ENCODE measurements at places on chromosomes 4 and X.
A peak's percentile ranks its signal among the peaks of the same experiment; 100 is the strongest.

GRCh38 chr4:116899561-116899960 lies 185.8 kb downstream of the TRAM1L1 start:
- no peak for DNase-seq

- no peak for DNase-seq
Observed at GRCh38 chrX:50877310-50877709, 33.2 kb upstream of the BMP15 start.

GRCh38 chr4:148034813-148035212 lies 302.9 kb downstream of the ARHGAP10 start:
- DNase-seq = no peak

DNA sequence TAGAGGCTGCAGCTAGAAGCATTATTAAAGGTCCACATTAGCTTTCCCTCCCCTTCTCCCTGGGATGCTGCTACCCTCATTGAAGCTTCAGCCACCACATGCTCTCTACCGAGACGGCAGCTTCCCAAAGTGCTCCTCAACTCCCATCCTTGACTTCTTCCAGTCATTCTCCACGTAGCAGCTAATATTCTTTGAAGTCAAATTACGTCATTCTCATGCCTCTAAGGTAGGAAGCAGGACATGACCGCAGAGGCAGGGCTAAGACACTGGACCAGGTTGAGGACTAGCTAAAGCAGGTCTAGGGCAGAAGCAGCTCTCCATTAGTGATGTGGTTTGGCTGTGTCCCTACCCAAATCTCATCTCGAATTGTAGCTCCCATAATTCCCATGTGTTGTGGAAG lies 128.3 kb downstream of the SHOX start:
- no peak for DNase-seq

DNA sequence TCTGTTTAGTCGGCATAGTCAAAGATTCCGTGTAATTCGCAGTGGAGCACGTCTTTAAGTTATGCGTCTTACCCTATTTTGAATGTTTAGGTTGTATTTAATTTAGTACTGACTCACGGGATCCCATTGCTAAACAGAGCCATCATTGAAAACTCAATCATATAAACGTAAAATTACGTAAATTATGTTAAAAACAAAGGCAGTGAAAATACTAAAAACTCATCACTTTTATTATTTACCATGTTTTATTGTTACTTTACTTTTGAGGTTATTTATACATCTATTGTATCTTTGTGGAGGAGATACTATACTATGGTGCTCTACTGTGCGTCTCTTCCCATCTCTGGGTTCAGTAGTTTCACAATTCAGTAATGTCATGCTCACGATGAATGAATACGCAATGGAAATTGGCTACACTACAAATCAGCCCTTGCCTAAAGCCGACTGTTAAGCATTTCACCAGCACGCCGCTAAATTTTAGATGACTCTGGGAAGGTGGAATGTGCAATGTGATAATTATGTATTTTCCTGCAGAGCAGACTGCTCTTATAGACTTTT lies 944 bp downstream of the FUNDC2 start:
- DNase-seq = no peak

GRCh38 chr4:7366180-7366945 lies 68.4 kb downstream of the PSAPL1 start:
- no peak for DNase-seq

- no peak for DNase-seq
Observed at GRCh38 chr4:70903291-70903603, 1.1 kb downstream of the MOB1B start.

DNA sequence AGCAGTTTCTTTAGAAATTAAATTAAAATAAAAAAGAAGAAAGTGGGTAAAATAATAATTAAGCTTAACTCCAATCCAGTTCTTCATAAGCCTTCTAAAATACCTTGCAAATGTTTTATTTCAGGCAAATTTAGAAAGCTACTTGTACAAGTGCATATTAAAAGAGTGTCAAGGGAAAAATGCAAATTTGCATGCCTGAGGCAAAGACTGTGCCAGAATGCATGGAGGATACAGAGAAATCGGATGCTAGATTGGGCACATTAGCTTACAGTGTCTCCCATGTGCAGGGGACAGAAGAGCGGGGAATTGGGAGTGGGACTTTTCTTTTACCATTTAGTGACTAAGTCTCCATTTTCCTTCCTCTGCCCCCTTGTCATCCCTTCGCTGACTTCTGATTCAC lies 173.0 kb upstream of the NWD2 start:
- DNase-seq = no peak

DNA sequence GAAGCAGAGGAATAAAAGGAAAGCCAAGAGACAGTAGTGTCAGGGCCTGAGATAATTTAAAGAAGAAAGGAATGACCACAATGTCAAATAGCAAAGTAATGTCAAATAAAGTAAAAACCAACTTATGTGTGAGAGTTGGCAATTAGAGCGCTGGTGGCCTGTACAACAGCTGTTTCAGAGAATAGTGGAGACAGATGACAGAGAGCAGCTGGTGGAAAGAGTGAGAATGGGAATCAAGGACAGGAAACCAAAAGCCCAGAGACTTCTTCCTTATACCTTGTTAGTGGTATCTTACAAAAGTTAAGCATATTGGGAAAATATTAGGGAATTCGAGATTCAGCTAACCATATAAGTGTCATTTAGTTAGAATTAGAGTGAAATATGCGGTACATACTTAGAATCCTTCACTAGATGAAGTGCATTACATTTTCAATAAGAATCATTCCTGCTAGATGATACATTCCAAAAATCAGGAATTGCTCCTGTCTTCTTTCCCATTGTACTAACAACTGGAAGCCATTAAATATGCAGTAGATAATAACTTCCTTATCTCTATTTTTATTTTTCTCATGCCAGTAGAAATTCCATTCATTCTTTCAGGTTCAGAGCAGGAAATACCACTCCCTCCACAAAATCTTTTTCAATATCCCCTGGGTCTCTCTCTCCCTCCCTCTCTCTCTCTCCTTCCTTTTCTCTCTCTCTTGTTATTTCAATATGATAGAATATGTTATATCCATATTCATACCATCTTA lies 525.4 kb downstream of the CENPC start:
- no peak for DNase-seq

DNA sequence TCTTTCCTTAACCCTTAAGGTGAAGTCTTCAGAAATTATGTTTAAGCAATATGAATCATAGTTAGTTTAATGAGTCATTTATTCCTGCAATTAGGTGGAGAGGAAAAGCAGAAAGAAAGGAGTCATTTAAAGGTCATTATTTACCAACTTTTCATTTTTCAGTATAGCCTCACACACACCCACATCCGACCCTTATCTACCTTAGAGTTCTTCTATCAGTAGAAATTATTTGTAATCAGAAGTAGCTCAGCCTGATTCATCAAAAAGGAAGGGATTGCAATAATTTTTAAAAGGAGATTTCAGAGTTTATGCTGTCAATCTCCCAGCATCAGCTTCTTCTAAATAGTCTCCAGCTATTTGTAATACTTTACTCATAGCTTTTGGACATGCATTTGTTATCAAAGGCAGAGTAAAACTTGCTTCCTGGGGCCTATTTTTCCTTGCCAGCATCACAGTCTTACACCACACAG lies 5.9 kb downstream of the ANXA10 start:
- no peak for DNase-seq

GRCh38 chrX:123518791-123519190 lies 214.1 kb downstream of the THOC2 start:
- DNase-seq = no peak

DNA sequence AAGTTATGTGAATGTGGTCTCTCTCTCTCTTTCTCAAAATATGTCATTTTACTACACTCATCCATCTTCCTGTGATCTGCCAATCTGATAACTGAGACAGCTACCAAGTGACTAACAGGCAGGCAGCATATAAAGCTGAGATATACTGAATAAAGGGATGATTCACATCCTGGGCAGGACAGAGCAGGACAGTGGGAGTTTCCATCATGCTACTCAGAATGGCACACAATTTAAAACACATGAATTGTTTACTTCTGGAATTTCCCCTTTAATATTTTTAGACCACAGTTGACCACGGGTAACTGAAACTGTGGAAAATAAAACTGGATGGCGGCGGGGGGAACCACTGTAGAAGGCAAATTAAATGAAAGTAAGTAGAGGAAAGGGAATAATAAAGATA lies 58.6 kb upstream of the DCTD start:
- no peak for DNase-seq

GRCh38 chr4:186820391-186820891 lies 96.8 kb upstream of the FAT1 start:
- no peak for DNase-seq

- DNase-seq = no peak
Observed at GRCh38 chr4:94408549-94409374, 43.0 kb upstream of the PDLIM5 start.

DNA sequence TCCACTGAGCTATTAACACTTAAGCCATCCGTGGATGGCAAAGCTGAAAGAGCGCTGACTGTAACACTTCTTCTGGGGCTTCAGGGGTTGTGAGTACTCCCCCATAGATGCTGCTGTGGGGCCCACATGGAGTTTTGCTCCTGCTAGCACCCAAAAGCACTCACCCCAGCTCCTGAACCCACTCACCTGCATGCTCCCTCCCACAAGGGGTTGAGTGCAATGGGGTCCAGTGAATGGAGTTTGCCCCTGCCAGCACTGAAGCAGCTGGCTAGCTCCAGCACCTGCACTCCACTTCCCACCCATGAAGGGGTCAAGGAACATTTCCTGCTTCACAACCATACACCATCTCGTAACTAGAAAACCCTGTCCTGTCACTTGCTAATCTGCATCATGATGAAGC lies 78.9 kb downstream of the IL21 start:
- DNase-seq = no peak

- DNase-seq = no peak
Observed at GRCh38 chr4:150315691-150316090, 237.4 kb downstream of the DCLK2 start.

GRCh38 chr4:116734178-116734577 lies 351.2 kb downstream of the TRAM1L1 start:
- no peak for DNase-seq

- peak; percentile 61 for DNase-seq
Observed at GRCh38 chr4:94577136-94577535, 125.4 kb downstream of the PDLIM5 start.

GRCh38 chr4:73673286-73673685 lies 53.0 kb upstream of the RASSF6 start:
- DNase-seq = no peak

- no peak for DNase-seq
Observed at GRCh38 chr4:40493160-40493559, 136.5 kb downstream of the RBM47 start.

- DNase-seq = no peak
Observed at GRCh38 chr4:88705805-88706492, 8.3 kb upstream of the NAP1L5 start.

- no peak for DNase-seq
Observed at GRCh38 chr4:176856421-176856820, 63.7 kb upstream of the VEGFC start.

GRCh38 chr4:184825896-184826690 lies at the start of gene ACSL1:
TSS of gene ACSL1 (minus strand) at chr4:184825968. CDS start at chr4:184803514, 22,454 bp downstream.
- DNase-seq = peak; percentile 83

DNA sequence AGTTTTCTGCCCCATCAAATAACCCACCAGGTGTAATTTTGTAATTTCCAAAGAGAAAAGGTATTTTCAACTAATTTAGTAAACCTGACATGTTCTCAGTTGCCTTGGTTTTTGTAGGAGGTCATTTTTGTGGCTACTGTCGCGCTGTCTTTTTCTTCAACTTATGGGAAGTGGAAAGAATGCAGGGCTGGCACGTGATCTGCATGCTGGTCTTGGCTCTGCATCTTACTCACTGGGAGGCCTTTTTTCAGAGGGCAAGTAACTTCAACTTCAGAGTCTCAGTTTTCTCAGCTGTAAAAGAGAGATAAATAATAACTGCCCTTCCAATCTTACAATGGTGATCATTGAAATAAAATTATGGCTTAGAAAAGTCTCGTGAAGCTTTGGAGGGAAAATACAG lies 109.9 kb upstream of the SMIM10 start:
- no peak for DNase-seq

- no peak for DNase-seq
Observed at GRCh38 chrX:29257521-29257920, 670.3 kb downstream of the IL1RAPL1 start.

- no peak for DNase-seq
Observed at GRCh38 chr4:90099812-90100211, 27.4 kb upstream of the CCSER1 start.

GRCh38 chrX:103699243-103699642 lies 11.5 kb upstream of the TMEM31 start:
- no peak for DNase-seq

GRCh38 chr4:7540206-7540605 lies 105.5 kb upstream of the PSAPL1 start:
- no peak for DNase-seq

- no peak for DNase-seq
Observed at GRCh38 chr4:88706574-88706973, 8.9 kb upstream of the NAP1L5 start.

GRCh38 chr4:184911310-184911709 lies 85.5 kb upstream of the ACSL1 start:
- no peak for DNase-seq

DNA sequence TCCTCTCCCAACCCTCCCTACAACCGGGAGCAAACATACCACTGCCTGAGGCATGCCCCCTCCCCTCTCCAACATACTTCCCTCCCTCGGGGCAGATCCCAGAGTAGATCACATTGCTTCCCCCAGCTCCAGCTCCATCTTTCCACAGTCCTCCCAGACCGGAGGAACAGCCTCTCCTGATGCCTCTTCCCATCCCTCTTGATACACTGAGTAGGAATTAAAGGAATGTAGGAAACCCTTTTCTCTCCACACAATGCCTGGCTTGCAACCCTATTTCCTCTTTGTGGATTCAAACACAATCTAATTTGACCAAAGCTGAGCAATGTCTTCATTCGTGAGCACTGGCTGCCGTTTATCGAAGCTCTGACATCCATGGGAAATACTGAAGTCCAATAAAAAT lies 339.8 kb downstream of the BCOR start:
- DNase-seq = no peak

GRCh38 chr4:141330616-141331015 lies 109.9 kb downstream of the ZNF330 start:
- no peak for DNase-seq

DNA sequence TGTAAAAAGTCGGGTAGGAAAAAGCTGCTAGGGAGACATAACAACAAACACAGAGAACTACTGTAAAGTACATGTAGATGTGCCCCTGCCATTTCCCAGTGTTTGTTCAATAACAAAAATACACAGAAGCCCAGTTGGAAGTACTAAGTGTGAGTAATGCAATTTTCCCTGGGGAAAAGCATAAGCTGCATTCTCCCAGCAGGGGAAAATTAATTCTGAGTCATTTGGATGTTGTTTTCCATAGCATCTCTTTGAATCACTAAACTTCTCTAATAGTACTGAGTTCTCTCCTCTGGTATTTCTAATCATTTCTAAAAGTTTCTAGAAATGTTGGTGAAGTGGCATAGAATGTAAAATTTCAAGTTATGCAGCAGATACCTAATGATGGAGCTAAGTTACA lies 1114.9 kb downstream of the C4orf33 start:
- no peak for DNase-seq

GRCh38 chr4:160717848-160718247 lies 1446.0 kb downstream of the FSTL5 start:
- no peak for DNase-seq

GRCh38 chr4:7156761-7157488 lies 35.4 kb upstream of the SORCS2 start:
- no peak for DNase-seq

All from anterior cingulate cortex (tissue), 58 donors.